ENCODE measurements at places on chromosomes 7 and 10.

- DNase-seq, result no peak
These were observed 10.7 kb downstream of the NCOA4 start for GRCh38 chr10:46019569-46020343.

GRCh38 chr7:18753972-18754610 lies 258.5 kb downstream of the HDAC9 start:
- peak; percentile 70 for DNase-seq

DNA sequence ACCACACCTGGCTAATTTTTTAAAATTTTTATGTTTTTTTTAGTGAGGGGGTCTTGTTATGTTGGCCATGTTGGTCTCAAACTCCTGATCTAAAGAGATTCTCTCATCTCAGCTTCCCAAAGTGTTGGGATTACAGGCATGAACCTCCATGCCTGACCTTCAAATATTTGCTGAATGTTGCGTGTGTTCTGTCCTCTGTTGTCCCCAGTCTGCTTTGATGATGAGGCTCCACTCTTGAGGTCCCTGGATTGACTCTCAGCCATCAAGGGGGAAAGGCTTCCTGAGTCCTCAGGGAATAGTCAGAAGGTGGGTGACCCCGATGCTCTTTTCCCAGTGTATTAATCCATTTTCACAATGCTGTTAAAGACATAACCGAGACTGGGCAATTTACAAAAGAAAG lies 26.0 kb downstream of the LYZL2 start:
- DNase-seq, result no peak

DNA sequence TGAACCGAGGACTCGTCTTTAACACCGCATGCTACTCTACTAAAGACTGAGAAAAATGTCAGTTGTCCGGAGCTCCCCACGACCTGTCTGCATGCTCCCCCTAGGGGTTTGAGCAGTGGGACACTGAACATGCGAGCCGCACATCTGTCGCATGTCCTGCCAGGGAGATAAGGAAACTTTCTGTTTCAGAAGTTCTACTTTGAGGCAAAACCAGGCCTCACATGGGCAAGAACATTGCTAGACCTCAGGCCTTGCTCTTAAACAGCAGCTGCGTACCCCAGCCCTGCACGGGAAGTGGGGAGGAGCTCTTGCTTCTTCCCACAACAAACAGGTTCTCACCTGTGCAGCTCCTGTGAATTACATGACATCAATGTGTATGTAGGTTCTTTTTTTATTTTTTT lies 30.3 kb upstream of the HERPUD2 start:
- DNase-seq, result no peak

GRCh38 chr10:83625831-83626360 lies 513.4 kb upstream of the GHITM start:
- DNase-seq, result no peak

GRCh38 chr7:142616121-142616643 lies 133.1 kb upstream of the PRSS1 start:
- DNase-seq, result no peak

DNA sequence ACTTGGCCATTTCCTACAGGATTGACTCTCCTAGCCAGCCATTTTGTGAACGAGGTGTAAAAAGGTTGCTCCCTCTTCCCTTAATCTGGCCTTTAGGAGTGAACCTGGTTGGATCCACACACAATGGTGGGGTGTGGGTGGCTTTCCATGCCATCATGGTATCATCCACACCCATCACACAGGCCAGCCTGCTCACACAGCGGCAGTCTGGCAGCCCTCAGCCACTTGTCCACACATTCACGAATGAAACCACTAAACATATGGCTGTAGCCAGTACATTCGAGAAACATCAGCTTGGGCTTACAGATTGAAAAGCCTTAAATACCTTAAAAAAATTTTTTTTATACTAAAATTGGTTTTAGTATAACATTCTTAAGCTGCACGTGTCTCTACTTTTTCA lies 31.9 kb downstream of the NEUROD6 start:
- no peak for DNase-seq

- DNase-seq, result no peak
These were observed 144.7 kb downstream of the ALOX5 start for GRCh38 chr10:45518741-45519140.

GRCh38 chr7:18552943-18553604 lies 57.5 kb downstream of the HDAC9 start:
- no peak for DNase-seq

- DNase-seq, result no peak
These were observed 10.4 kb downstream of the RNF133 start for GRCh38 chr7:122688400-122688998.

- no peak for DNase-seq
These were observed 307.0 kb downstream of the GATA3 start for GRCh38 chr10:8361510-8361844.

- no peak for DNase-seq
These were observed 181.7 kb downstream of the LRMDA start for GRCh38 chr10:75612904-75613684.

- DNase-seq, result peak; percentile 78
These were observed 25.1 kb upstream of the GHRHR start for GRCh38 chr7:30938435-30939316.

DNA sequence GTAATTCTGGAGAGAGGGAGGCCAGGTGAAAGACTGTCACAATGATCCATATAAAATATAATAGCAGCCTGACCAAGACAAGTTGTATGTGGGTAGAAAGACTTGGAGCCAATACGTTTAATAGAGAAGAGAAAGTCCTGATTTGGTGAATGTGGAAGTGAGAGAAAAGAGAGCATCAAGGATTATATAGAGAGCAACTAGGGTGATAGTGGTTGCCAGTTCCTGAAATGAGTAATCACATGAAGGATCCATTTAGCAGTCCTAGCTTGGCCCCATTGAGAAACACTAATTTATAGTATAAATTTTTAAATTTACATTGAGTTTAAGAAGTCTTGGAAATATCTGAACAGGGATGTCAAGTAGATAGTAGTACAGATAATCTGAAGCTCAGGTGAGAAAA lies 74.0 kb downstream of the AASS start:
- DNase-seq, result no peak

- DNase-seq, result peak; percentile 92
These were observed 298.6 kb downstream of the REEP3 start for GRCh38 chr10:63819753-63820329.

GRCh38 chr7:112362053-112362650 lies 88.1 kb upstream of the IFRD1 start:
- peak; percentile 1 for DNase-seq

DNA sequence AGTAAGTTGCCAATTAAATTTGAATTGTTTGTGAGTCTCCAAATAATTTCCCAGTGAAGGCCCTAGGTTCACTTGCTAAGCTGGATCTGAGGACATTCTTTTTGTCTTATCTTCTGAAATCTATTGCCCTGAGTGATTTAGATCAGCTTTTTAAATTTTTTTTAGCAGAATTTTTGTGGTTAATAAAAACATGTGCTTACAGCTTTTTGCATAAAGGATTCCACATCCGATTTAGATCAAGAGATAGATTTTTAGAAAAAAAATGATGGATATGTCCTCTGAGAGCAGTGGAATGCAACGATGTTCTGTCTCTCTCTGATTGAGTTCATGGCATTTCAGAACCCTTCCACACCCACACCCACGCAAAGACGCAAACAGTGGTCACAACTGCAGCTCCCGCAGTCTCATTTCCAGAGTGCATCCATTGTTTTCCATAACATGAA lies 358.8 kb downstream of the SUGCT start:
- peak; percentile 49 for DNase-seq

GRCh38 chr10:75475460-75476182 lies 44.2 kb downstream of the LRMDA start:
- peak; percentile 33 for DNase-seq

- DNase-seq, result peak; percentile 86
These were observed 174.4 kb downstream of the ST7 start for GRCh38 chr7:117127585-117128168.

- no peak for DNase-seq
These were observed 161.2 kb downstream of the CELF2 start for GRCh38 chr10:11178606-11179515.

DNA sequence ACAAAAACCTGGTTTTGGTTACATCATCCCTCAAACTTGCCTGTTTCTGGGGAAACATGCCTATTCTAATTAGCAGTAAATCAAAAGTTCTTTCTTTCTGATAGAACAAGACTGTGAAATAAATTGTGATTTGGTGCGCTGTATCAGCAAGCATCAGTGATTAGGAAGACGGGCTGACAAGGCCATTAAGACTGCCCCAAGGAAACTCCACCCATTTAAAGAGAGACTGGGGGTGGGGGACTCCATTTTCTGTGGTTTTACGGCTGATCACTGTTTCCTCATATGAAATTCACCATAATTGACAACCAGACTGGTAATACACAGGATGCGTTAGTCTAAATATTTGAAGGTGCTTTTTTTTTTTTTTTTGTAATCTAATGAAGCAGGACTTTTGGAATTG lies 68.7 kb downstream of the MBL2 start:
- DNase-seq, result peak; percentile 36

- DNase-seq, result no peak
These were observed 277.3 kb downstream of the CELF2 start for GRCh38 chr10:11294831-11295450.

DNA sequence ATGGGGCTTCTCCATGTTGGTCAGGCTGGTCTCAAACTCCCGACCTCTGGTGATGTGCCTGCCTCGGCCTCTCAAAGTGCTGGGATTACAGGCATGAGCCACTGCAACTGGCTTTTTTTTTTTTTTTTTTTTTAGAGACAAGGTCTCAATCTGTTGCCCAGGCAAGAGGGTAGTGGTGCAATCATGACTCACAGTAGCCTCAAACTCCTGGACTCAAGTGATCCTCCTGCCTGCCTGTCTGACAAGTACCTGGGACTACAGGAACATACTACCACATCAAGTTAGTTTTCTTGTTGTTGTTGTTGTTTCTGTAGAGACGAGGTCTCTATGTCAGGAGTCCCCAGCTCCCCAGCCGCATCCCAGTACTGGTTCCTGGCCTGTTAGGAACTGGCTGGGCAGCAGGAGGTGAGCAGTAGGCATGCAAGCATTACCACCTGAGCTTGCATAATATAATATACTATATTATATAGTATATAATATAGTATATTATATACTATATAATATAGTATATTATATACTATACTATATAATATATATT lies 55.7 kb downstream of the TPK1 start:
- DNase-seq, result no peak

GRCh38 chr10:35025916-35026315 lies 64.2 kb downstream of the CUL2 start:
- DNase-seq, result peak; percentile 35

GRCh38 chr10:4549139-4549653 lies 276.8 kb upstream of the AKR1E2 start:
- no peak for DNase-seq

DNA sequence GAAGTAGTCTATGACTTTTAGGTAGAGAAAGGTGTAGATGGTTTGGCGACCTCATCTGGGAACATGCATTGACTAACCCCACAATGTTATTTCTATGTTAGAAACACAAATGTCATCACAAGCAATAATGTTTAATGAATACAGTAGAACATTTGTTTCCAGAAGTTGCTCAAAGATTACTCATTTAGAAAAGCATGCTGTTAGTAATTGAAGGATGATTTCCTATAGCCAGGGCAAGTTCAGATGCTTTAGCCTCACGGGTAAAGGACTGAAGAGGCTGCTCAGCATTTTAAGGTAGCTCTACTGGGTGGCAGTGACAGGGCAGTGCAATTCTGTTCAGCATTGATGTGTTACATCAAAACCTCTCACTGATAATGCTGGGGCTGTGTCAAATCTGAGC lies 199.3 kb upstream of the FZD1 start:
- peak; percentile 21 for DNase-seq

GRCh38 chr7:132390705-132391104 lies 185.6 kb downstream of the PLXNA4 start:
- peak; percentile 4 for DNase-seq

GRCh38 chr10:119283818-119284217 lies 76.4 kb downstream of the GRK5 start:
- DNase-seq, result no peak

DNA sequence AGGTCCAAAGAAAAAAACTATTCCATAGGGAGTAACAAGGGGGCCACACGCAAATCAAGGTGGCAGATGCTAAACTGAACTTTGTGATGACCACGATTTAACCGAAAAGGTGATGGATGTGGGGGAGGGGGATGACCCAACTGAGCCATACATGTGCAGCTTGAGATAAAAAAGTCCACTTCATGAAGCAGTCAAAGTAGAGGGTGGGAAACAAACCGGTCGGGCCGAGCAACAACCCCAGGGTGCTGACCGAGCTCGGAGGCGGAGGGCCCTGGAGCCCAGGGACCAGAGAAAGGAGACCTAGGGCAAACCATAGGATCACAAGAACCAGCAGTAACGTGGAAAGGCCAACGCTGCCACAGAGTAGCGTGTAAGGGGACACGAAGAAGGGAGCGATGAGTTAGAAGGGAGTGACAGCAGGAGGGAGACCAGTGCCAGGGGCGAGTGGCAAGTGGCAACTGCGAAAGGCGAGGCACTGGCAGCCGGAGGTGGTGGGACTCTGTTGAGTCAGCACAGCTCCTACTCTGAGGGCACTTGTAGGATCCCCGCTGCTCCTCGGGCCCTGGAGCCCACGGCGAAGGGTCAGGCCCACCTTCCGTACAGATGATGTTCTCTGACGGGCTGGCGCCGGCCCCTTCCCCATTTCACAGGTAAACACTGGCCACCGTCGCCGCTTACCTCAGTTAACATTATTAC lies 540 bp downstream of the SNX13 start:
- peak; percentile 74 for DNase-seq

- no peak for DNase-seq
These were observed 983.4 kb downstream of the CCSER2 start for GRCh38 chr10:85311613-85312337.

- peak; percentile 56 for DNase-seq
These were observed 175.8 kb upstream of the PRKCQ start for GRCh38 chr10:6755781-6756460.

DNA sequence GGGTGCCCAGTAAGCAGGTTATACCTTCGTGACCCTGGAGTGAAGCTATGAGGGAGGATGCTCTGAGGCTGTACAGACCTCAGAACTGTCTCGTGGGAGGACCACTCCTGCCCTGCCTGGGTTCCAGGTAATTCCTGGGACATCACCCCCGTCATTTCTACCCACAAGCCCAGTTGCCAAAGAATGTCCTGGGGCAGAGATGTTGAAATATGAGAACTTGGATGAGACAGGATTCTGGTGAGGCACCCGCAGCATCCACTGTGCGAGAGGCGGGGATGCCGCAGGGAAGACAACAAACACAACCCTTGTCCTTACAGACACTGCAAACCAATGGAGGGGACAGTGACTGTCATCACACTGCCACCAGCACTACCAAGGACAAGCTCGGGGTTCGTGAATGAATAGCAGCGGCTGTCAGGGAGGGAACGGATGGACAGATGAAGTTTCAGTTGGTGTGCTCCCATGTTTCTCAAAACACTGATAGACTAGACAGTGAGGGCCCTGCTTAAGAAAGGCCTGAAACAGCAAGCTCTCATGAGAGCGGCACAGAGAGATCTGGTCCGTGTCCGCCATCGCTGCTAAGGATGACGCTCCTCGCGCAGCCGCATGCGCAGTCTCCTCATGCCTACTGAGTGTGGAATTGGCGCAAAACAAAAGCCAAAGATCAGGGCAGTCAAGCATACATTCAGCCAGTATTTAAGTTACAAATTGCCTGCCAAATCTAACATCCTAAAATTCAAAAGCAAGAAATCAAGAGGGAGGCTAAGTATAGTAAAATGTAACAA lies 82.0 kb upstream of the RHEB start:
- DNase-seq, result peak; percentile 9

Data from adipocyte (in vitro differentiated cells).